ENCODE measurements at places on chromosomes 6 and 20.

DNA sequence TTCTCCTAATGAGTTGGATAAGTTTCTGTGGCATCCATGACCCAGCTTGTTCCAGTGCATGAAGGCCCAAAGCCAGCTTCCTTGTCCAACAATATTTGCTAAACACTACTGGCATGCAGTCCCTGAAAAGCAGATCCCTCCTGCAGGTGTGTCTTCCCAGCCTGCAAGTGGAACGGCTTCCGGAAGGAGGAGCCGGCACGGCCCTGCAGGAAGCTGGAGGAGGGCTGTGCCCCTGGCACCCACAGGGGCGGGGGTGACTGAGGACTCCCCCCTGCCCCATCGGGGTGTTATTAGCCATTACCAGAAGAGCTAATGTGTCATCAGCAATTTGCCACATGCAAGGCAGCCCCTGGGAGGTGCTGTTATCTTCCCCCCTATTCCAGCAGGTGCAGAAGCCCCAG lies 27.4 kb downstream of the NPEPL1 start:
- no peak for DNase-seq

DNA sequence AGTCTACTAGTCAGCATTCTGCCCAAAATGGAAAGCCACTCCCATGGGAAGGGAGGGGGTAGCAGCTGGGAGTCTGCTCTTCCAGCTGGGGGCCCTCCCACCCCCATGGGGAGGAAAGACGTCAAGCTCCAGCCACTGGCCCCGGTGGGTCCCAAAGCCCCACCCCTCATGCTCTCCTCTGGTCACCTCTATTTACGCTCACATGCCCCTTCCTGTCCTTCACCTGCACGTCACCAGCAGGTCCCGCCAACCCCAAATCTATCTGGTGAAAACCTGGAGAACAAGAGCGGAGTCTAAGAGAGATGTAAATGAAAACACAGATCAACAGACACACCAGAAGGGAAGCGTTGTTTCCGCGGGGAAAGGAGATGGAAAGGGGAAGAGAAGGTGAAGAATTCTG lies 30.0 kb upstream of the ZBP1 start:
- no peak for DNase-seq

DNA sequence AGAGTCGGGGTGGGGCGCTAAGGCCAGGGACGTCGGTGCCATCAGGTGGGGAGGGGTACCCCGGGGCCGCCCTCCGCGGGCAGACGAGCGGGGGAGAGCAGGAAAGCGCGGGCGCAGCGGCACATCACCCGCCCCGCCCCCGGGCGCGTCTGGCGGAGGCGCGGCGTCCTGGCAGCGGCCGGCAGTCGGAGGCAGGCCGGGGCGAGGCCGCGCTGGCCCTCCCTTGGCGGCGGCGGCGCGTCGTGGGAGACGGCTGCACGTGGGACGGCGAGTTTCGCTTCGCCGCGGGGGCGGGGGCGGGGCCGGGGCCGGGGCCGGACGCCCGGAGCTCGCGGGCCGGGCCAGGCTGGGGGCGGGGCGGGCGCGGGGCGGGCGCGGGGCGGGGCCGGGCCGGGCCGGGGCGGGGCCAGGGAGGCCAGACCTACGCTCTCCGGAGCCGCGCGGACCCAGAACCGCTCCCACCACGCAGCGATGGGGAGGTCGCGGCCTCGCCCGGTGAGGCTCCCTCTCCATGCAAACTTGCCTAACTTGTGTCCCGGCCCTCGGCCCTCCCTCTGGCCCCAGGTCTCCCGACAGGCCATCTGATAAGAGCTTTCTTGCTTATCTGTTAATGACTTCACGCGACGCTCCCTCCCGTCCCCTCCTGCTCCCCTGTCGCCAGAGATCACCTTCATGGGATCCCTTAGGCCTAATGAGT lies 12.5 kb downstream of the ITPR3 start:
- DNase-seq = no peak

DNA sequence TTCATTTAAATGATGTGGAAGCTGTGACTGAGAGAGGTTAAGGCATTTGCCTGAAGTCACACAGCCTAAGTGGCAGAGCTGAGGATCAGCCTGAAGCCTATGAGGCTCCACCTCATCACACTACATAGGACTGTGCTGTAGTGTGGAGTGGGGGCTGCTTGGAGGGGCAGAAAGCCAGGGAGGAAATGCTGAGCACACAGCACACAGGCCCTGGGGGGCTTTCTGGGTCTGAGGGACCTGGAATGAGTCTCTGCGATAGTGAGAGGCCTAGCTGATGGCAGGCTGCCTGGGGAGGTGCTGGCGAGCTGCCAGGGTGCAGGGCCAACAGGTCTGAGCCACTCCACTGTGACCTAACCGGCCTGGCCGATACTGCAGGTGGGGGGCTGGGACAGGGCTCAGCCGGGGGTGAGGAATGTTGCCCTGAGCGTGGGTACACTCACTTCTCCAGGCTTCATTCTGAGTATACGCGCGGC lies 2.2 kb upstream of the ARHGAP40 start:
- no peak for DNase-seq

- no peak for DNase-seq
Measured at GRCh38 chr6:83071707-83072106, 4.2 kb downstream of the DOP1A start.

GRCh38 chr6:1724616-1725015 lies 114.9 kb downstream of the FOXC1 start:
- no peak for DNase-seq

- DNase-seq = no peak
Measured at GRCh38 chr6:151448623-151449022, 3.3 kb downstream of the RMND1 start.

DNA sequence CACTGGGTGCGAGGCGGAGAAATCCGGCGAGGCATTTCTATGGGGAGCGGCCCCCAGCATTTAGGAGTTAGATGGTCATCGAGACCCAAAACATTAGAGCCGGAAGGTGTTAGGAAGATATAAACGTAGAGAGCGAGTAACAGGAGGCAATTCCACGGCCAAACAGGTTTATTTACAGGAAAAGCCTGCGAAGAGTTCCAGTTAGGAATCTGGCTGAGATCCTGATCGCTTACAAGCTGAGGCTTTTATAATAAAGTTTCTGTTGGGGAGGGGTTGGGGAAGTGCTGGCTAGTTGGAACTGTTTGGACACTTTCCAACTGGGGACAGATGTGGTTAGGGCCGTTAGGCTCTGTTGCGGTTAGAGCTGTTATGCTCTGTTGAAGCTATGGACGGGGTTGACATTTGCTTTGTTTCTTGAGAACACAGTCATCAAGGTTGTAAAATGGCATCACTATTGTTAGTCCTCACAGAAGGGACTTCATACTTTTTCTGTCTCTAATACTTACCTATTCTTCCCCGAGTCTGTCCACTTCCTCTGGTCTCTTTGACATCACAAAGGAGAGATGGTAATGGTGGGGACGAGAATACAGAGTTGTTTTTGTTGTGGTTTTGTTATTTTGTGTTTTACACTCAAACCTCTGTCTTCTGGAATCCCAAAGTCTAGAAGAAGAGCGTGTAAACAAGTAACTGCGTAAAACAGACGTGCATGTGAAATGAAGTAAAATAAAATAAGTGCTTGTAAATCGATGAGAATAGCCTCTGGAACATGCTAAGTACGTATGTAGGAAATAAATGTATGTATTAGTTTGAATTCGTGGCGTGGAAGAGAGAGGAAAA lies 554 bp upstream of the ZSCAN31 start:
- DNase-seq = no peak

DNA sequence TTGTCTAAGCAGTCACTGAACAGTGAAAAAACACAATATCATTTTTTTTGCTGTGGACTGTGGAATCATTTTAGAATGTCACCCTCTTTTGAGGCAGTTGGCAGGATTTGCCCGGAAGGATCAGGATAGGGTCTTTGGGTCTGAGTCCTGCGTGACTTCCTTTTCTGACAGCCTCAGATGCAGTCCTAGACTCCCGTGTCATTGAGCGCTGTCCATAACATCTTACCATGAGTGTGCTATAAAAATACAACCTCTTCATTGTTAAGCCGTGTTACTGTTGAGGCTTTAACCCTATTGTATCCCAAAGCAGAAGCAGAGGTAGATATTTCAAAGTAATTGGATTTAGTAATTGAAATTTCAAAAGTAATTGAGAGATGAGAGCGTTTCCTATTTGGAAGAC lies 30.6 kb downstream of the ARID1B start:
- DNase-seq = no peak

DNA sequence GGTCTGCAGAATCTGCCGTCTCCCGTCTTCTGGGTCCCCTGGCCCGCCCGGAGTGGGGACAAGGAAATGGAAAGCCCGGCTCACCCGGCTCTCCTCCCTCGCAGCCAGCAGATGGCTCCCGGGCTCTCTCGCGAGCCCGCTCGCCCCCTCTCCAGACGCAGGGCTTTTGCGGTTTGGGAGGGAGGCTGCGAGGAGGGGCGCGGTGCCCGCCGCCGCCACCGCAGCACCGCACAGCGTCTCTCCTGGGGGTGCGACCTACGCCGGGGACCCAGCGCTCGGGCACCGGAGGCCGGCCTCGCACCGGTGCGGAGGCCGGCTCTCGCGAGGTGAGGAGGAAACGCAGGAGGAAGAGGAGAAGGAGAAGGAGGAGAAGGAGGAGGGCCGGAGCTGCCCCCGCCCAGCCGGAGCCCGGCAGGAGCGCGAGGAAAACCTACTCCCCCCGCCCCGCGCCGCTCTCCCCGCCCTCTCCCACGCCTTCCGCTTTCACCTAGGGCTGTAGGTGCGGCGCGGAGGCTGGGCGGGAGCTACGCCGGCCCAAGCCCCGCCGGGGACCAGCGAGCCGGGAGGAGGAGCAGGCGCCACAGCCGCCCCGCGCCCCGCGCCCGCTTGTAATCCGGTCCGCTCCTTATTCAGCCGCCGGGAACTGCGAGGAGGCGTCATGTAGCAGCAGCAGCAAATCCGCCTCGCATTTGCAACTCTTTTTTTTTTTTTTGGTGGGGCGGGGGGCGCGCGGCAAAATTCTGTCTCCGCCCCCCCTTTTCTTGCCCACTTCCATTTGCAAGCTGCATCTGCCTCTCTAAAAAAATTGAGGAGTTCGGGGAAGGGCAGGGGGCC lies at the start of gene CARMIL1:
CARMIL1 (plus strand) TSS at position 461 of the 834 bp plus-strand sequence. CDS start 422 bp downstream, outside the sequence.
- DNase-seq = peak; percentile 58

GRCh38 chr6:31701666-31702404 lies 1.3 kb downstream of the ABHD16A start:
- DNase-seq = no peak

DNA sequence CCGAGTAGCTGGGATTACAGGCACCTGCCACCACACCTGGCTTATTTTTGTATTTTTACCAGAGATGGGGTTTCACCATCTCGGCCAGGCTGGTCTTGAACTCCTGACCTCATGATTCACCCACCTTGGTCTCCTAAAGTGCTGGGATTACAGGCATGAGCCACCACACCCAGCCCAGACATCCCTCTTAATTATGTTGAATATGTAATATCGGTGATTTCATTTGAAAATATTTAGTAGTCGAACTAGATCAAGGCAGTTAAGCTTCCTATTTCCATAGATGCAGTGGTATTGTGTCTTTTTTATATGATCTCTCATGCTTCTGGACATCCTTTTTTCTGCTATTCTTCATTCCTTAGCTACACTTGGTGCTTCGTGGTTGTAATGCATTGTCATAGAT lies 29.7 kb downstream of the ESR1 start:
- DNase-seq = no peak

DNA sequence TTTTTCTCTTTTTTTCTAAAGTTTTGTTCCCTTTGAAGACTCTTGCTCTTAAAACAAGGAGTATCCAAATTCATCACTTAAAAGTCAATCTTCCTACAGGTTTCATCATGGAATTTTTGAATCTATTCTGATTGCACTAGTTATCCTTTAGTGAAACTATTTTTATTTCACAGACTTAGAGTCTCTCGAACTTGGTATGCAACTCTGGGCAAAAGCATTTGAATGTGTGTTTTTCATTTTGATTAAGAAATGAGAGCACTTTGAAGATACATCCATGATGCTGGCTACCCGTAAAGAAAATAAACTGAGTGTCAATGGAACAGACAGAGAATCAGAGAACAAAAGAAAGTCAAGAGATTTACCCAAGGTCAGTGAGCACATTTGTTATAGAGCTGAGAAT lies 586.5 kb downstream of the EPM2A start:
- no peak for DNase-seq

DNA sequence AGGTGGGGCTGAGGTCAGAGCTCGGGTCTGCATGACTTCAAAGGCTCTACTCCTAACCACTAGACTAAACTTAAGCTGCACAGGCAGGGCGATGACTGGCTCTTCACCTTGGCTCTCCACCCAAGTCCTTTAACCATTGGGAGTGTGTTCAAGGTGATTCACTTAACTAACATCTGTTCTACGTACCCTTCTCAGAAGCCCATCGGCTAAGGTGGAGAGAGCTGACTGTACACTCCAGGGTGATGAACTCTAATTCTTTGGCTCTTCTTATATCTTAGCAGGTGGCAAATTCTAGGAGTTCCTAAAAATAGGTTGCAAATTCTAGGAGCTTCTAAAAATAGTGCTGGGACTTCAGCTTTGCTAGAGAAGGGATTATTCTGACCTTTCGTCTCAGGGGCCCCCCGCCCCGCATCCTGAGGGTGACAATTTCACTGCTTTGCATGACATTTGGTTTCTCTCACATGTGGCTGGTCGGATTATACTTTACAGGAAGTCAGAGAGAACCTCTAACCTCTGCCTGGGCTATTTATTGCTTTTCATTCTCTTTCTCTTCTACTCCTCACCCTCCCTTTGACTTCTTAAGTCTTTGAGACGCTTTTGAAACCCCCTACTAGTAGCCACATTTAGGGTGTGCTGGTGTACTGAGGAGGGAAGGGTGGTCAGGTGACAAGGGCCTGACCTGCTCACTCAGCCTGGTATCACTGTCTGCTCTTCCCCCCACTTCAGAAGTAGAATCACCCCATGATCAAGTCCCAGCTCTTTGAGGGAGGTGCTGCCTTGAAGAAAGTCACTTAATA lies 55.5 kb downstream of the PRDM1 start:
- DNase-seq = no peak

Data from cortex of kidney (tissue), 1 donor.